ENCODE measurements at places on chromosomes 3 and 15.

DNA sequence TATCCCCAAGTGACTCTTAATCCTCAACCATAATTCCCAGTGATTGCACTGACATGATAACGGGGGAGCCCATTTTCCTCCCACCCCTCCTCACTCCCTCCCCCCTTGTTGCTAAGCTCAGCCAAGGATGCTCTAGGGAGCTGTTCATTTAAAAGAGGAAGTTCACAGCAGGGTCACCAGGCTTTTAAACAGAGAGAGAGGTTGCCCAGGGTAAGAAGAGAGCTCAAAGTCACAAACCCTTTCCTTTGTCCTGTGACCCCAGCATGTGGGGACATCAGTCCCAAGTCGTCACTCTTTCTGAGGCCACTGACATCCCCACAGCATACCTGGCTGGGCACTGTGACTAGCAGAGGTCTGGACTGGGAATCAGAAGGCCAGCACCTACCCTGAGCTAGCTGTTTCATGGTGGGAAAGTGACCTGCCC lies 144.1 kb downstream of the RORA start:
- no peak for DNase-seq

DNA sequence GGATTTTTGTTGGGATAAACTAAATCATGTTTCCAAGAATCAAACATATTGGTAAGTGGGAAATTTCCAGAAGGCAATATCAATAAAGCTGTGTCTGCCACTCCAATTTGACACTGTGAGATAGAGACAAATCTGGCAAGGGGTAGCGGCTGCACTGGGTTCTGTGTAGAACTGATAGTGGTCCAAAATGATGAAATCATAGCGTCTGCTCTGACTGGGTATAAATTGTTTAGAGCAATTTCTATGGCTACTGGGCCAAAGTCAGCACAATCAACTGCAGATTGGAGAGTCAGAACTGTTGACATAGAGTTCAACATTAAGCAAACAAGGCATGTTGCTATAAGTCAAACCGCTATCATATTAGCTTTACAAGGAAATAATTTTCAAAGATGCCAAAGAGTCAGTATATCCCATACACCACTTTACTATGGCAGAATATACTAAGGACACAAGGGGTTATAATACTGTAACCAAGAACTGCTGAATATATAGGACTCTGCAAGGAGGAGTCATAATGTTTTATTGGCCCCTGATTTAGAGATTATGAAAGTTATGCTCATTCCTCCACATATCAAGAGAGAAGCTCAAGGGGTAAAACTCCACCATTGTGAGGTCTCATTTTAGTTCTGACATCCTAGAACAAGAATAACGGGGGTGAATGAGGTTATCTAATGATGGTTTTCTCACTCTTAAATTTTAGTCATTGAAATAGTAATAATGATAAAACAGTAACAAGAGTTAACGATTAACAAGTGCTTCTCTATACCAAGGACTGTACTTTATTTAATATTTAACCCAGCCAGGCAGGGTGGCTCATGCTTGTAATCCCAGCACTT lies 309.7 kb upstream of the GADL1 start:
- DNase-seq = no peak

GRCh38 chr15:78301326-78301725 lies 1.9 kb upstream of the SKIC8 start:
- DNase-seq = no peak

DNA sequence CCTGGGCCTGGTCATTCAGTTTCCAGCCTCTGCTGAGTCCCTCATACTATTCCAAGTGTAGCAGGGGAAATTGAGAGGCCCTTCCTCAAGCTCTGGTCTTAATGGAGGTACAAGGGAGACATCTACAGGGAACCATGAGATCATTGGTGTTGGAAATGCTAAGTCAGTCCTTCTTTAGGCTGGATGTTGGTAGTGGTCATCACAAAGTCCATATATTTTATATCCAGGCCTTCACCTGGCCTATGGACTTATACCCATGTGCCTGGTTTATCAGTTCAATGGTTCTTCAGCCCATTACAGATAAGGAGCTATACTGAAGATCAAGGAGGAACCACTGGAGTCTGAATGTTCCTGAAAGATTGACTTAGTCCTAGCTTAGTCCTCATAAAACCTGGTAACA lies 135.0 kb downstream of the STAG1 start:
- DNase-seq = no peak

DNA sequence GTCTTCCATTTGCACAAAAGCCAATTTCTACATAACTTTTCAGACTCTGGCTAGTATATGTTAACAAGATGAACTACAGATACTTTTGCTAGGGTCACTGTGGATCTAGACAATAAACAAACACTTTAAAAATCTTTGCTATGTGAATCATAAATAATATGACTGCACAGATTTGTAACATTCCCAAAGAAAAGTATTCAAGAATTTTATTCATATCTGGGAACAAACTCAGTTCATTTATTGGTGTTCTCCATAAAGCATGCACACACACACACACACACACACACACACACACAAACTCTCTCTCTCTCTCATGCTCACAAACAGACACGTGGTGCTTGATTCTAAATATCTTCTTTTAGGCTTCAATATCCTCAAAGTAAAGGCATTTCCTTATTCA lies 18.8 kb upstream of the THRB start:
- no peak for DNase-seq

DNA sequence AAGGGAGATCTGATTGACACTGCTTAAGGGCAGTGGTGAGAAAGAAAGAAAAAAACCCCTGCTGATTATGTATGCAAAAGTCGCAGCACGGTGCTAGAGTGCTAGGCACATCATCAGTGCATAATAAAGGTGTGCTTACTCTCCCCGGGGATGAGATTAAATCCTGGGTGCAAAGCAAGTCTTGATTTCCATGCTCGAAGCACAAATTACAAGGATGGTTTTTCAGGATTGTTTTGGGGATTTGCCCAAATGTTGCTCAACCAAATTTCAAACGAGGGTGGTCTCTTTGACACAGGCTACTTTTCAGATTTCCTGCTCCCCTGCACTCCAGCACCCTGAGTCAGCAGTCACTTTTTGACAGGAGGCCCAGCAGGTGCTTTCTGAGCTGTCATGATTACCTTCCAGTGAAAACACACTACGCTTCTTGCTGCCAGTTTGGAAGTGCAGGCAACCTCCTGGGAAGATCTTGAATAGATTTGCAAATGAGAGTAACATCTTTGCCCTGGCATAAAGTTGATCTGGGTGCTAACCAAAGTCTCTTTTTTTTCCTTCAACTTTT lies 167.5 kb upstream of the TRIM42 start:
- DNase-seq = no peak
